Stimulated activated CD4-positive, alpha-beta T cell treated with anti-CD3 and anti-CD28 coated beads, Interleukin-4, amount 100 ng/mL, for 4 hours (primary cell): ENCODE measurements at places on chromosomes 7 and 10.

DNA sequence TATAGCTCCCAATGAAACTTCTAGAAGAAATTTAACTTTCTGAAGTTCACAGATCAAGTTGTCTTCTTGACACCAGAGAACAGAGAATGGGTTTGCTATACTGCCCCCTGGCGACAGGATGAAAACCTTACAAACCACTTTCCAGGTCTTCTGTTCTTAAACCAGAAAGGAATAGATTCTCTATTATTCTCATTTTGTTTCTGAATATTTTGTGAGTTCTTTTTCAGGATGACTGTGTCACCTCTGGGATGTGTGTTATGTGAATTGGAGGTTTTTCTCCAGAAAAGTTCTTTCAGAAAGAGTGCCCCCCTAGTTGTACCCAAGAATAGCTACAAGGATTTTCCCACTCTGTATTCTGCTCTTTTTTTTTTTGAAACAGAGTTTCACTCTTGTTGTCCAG, 6.3 kb downstream of the IFT22 start:
- DNase-seq, result peak; percentile 20

DNA sequence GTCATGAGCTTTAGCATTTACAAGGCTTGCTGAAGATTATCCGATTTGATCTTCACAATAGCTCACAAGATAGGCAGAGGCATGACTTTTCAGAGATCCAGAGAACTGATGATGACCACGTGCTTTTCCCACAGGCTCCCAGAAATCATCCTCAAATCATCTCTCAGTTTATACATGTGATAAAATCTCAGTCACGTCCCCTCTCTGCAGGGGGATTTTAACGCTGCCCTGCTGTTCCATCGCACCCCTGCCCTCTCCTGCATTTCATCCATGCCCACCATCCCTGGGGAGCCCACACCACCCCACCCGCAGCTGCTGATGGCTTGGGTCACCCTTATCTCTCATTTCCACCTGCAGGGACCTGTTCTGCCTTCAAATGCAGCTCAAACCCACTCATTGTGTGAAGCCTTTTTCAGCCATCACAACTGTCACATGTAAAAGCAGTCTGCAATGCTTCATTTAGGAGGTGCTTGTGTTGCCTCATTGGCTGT, 141.8 kb downstream of the DIP2C start:
- no peak for DNase-seq

- no peak for DNase-seq
Observed at GRCh38 chr7:1681581-1681980, 11.5 kb downstream of the ELFN1 start.

GRCh38 chr10:89795840-89796239, 94.5 kb downstream of the KIF20B start:
- DNase-seq, result no peak

- no peak for DNase-seq
Observed at GRCh38 chr7:2205036-2205780, 27.5 kb downstream of the MAD1L1 start.

GRCh38 chr10:29966269-29966668, 93.1 kb downstream of the JCAD start:
- no peak for DNase-seq

- DNase-seq, result no peak
Observed at GRCh38 chr10:13062803-13063202, 37.2 kb upstream of the OPTN start.

DNA sequence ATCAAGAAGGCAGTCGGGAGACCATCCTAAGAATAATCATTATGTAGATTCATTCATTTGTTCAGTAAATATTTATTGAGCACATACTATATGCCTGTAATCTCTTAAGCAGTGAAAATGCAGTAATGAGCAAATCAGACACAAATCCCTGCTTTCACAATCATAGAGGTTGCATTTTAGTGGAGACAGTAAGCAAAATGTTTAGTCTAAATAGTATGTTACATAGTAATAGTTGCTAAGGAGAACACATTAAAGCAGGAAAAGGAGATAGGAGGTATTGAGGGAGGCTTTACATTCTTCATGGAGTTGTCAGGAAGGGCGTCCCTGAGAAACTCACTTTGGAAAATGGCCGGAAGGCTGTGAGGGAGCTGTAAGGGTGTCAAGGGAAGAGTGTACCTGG, 79.9 kb downstream of the CDK14 start:
- DNase-seq, result no peak

GRCh38 chr10:127878475-127879055, 14.2 kb downstream of the CLRN3 start:
- DNase-seq, result no peak

DNA sequence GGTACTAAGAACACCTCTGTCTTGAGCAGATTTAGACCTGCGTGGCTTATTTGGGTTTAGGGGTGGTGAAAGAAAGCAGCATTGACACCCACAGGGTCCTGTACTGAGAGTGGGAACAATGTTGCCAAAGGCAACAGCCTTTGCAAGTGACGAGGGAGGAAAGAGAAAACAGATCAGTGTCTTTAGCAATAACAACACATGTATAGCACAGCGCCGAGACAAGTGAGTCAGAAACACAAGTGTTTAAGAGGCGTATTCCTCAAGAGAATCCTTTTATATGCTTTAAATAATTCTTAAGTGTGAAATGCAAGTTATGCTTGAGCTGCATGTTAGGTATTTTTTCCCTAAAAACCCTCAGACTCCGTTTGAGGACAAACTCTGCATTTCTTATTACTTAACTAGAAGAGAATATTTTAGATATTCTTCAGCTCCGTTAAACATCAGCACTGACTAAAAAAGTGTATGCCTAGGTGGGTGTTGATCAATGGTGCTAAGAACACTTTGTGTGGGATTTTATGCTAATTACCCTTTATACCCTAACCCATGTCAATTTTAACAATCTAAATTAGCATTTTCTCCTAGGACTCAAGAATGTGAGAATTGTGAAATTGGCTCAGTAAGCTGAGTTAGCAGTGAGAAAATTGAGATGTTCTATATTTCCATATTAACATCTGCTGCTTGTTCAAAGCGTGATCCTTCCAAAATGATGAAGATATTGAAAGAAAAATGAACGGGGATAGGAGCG, 1095.4 kb upstream of the CELF2 start:
- DNase-seq, result no peak

GRCh38 chr10:30285970-30286369, 63.1 kb downstream of the MTPAP start:
- no peak for DNase-seq

GRCh38 chr7:131105799-131106680, 221.6 kb upstream of the MKLN1 start:
- peak; percentile 78 for DNase-seq

DNA sequence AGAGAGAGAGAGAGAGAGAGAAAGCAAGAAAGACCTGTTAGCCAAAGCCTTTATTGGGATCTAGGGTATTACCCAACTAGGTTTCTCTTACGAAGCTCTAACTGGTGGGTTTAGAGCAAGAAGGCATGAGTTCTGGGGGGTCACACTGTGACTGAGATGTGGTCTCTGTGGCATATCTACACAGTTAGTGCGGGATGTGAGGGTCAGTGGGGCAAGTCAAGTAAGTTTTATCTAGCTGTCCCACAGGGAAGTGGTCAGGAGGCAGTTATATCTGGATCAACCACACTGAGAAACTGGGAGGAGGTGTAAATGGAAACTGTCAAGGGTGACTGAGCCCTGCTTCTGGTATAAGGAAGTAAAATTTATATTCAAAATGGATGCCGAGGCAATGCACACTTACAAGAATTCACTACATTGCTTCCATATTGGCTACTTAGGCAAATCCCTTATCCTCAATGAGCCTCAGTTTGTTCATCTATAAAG, 331.6 kb upstream of the HPS1 start:
- DNase-seq, result no peak

GRCh38 chr10:97020452-97021400, 165.0 kb downstream of the SLIT1 start:
- DNase-seq, result no peak

DNA sequence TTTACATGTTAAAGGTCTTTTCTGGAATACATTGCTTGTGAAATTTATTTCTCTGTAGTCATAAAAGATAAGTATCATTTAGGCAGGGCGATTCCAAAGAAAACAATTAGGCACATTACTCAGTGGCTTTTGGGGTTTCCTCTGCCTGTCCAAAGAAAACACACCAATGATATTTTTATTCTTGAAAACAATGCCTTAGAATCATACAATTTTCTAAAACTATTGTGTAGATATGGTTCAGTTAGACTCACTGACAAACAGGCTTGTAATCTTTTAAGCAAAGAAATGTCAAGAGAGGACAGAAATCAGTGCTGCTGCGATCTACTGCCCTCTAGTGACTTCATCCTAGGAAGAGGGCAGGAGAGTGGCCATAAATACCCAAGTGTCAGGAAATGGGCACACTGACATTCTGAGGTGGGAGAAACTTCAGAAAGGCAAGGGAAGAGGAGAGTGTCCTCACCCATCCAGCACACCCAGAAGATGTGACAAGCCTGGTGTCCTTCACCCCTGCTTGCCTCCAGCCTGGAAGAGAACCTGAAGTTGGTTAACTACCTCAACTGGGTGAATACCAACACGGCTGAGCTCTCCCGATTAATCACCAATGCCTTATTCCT, 120.5 kb downstream of the GALNT11 start:
- no peak for DNase-seq

DNA sequence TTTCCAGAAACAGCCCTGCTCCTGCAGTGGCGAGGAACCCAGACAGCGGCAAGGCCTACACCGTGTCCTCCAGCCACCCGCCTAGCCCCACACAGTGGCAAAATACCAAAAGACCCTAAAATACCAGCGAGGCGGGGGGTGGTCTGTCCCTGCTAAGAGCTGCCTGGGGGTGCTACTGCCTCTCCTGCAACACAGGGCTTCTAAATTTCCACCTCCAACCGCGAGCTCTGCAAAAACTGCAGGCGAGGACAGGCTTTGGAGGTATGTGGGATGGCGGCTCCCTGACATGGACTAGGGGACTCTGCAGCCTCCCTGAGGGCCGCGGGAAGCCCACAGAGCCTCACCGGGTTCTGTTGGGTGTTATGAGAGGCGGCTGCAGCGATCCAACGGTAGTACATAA, 122.3 kb downstream of the WDR37 start:
- DNase-seq, result no peak

DNA sequence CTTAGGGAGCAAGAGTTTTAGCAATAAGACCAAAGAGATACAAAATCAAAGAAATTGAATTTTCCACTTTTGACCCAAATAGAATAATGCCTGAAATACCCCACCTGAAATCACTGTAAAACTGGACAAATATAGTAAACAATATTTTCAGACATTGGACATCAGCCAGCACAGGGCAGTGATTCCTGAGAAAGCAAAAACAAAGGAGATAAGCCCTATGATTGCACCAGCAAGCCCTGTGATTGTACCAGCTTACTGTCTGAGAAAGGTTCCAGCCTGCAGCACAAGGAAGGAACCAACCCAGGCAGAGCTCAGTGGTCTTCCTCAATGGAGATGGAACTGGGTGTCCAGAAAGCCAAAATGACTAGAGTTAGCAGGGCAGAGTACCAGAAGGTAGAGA, 10.3 kb downstream of the TMEM106B start:
- DNase-seq, result no peak

- no peak for DNase-seq
Observed at GRCh38 chr7:29946428-29947186, 43.0 kb downstream of the SCRN1 start.

DNA sequence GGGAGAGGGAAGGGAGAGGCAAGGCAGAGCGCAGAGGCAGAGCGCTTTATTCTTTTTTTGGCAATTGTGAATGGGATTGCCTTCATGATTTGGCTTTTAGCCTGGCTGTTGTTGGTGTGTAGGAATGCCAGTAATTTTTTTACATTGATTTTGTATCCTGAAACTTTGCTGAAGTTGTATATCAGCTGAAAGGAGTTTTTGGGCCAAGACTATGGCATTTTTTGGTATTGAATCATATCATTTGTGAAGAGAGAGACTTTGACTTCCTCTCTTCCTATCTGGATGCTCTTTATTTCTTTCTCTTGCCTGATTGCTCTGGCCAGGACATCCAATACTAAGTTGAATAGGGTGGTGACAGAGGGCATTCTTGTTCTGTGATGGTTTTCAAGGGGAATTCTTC, 291.3 kb downstream of the REEP3 start:
- no peak for DNase-seq
